HTR-8/SVneo (cell line): ENCODE measurements at places on chromosomes 3 and 15.

DNA sequence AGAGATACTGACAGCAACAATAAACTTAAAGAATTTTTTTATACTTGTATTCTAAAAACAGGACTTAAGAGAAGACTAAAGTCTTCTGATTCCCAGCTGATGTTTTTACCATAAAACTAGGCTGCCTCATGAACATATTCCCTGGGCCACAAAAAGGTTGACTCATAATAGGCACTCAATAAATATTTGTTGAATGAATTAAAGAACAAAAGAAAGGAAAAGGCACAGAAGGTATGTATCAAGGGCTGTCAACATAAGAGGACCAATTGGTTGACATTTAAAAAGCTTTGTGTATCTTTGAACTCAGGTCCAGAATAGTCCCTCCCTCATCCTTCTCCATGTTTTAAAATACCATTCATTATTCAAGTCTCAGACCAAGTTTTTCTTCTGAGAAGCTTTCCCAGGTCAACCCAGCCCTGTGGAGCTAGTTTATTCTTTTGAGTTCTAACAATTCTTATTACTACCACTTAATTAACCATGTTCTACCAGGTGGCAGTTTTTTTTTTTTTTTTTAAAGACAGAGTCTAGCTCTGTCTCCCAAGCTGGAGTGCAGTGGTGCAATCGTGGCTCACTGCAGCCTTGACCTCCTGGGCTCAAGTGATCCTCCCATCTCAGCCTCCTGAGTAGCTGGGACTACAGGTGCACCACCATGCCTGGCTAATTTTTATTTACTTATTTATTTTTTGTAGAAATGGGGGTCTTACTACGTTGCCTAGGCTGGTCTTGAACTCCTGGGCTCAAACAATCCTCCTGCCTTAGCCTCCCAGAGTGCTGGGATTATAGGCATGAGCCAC lies 17.5 kb upstream of the ARHGEF3 start:
- no peak for DNase-seq

DNA sequence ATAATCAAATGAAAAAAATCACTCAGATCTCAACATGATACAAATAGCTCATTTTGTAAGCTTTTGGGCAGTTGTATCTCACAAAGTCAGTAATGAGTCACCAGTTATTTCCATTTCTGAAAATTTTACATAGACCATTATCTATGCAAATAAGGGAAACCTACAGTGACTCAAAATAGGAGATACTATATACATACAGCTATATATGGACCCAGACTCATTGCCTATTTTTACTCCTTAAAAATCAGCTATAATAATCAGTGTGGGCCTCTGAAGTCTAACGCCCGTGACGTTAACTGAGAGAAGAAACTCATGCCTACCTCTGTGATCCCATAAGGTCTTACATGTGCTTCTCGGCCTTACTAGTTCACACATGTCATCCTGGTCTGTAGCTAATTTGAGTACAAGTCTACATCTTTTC lies 31.6 kb downstream of the LRIG1 start:
- no peak for DNase-seq

- DNase-seq, result no peak
Observed at GRCh38 chr15:85984241-85984640, 95.4 kb upstream of the AGBL1 start.

- DNase-seq, result no peak
Observed at GRCh38 chr3:158750016-158750415, 17.8 kb upstream of the RARRES1 start.

GRCh38 chr3:195001961-195002861 lies 268.7 kb downstream of the XXYLT1 start:
- peak; percentile 81 for DNase-seq

GRCh38 chr3:171966533-171967136 lies 72.7 kb upstream of the FNDC3B start:
- no peak for DNase-seq
